Hepatocyte (in vitro differentiated cells): ENCODE measurements at places on chromosomes 5 and 9. TPM values are rescaled to one million over a fixed set of nuclear protein-coding genes. Genes with fewer than 3 reads are reported as not detected.

DNA sequence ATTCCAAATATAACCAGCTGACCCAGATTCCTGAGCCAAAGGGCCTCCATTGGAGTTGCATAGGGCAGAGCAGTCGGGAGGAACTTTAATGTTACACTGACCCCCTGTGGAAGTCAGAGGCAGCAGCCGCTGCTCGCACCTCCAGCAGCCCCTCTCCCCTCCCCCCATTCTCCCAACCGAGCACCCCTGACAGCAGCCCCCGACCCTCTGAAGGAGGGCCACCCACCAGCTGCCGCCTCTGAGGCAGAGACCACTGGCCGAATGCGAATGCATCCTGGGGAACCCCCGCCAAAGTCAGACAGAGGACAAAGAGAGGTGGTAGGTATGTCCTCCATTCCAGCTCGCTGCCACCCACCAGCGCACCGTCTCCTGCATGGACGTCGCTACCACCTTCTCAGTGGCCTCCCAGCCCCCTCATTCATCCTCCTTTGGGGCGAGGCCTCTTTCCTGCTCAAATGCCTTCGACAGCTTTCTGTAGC is 231.0 kb downstream of the CDK5RAP2 start:
- no peaks in the 10 kb centered on the region for H3K27me3 ChIP-seq
- no peaks in the 10 kb centered on the region for H3K4me1 ChIP-seq
- H3K36me3 ChIP-seq: no peaks in the 10 kb centered on the region
- H3K27ac ChIP-seq: no peak overlapping the region
- no peak overlapping the region for H3K4me3 ChIP-seq
- peak; percentile 72 for DNase-seq

DNA sequence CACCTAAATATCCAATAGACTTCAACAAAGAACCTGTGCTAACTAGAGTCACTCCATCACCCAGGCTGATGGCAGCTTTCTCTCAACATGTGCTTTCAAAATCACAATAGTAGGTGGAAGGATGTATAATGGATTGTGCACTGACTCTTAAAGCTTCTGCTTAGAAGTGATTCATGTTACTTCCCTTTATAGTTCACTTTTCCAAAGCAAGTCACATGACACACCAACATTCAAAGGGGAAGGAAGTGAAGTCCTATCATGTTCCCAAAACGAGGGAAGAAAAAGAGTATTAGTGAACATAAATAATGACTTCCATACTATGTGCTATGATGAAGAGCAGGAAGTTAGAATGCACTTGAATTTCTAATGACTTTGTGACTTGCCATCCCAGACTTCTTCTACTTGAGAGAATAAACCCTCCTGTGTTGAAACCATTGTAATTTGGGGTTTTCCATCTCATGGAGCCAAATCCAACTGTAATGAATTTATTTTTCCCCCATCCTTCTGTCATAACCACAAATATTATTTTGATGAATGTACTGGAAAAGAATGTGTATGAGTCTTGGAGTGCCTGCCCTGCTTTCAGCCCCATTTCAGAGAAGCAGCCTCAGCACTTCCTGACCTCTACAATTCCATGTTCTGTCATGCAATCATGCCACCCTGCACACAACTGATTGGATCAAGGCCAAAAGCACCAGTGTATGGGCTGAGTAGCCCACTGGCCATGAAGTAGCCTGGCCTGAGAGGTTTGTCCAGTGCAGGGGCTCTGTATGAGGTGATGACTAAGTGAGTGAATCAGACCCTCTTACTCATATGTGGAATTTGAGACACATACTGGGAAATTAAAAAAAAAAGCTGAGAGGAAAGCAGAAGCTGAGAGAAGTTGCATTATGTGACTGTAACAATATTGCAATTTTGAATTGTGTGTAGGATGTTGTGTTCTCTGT is 525.9 kb upstream of the CLINT1 start:
- no peaks in the 10 kb centered on the region for H3K27me3 ChIP-seq
- H3K27ac ChIP-seq: no peak overlapping the region
- no peak overlapping the region for H3K4me3 ChIP-seq
- H3K4me1 ChIP-seq: peaks cover 4% of the 10 kb centered on the region

DNA sequence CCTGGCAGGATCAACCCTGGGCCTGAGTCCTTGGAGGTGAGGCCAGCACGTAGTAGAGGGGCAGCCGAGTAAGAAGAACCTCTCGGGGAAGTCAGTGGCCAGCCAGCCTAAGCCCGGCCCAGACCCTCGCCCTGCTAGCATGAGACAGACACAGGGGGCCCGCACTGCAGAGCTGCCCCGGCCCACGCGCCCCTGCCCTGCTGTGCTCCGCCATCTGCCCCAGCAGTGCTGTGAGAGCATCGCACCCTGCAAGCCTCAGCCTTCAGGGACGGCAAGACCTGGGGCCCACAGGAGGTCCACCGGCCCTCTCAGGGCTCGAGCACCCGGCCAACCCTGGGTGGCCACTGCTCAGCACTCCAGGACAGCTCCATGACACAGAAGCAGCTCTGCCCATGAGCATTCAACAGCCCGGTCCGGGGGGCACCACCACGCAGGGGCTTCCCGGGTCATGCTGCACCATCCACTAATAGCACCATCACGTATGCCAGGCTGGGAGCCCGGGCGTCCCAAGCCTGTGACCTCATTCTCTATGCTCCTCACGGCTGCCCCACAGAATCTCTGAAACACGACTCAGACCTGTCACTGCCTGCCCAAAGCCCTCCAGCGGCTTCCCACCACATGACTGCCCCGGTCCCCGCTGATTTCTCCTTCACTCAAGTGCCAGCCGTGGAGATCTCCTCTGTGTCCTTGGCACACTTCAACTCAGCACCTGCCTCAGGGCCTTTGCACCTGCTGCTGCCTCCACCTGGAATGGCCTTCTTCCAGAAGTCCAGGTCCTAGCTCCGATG is 38.1 kb downstream of the ADAMTS2 start:
- H3K36me3 ChIP-seq: no peaks in the 10 kb centered on the region
- no peak overlapping the region for H3K4me3 ChIP-seq
- no peak overlapping the region for H3K27ac ChIP-seq
- H3K4me1 ChIP-seq: no peaks in the 10 kb centered on the region

DNA sequence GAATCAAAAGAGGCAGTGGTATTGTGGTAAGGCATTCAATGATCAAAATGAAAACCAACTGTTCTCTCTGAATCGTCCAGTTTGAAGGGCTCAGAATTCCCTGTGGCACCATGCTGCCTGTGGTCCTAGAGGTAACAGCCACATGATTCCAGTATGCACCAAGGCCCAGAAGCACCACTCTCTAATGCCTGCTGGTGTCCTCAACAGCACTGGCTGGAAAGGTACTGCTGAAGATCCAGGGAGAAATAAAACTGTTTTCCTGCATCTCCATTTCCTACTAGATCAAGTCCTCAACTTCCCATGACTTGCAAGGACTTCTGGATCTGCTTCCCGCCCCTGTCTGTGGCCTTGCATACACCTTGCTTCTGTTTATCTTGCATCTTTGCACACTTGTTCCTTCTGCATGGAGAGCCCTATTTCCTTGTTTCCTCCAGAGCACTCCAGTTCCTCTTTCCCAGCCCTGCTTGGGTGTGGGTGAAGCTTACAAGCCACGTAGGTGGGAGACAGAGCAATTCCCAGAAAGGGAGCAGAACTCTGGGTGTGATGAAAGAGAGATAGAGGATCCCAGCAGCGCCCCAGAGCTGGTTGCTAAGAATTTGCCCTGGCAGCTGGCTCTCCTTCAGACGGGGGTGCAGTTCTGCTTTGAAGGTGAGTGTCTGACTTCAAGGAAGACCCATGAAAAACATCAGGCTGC is 41.0 kb upstream of the EQTN start:
- no peak overlapping the region for H3K4me3 ChIP-seq
- peaks cover 25% of the 10 kb centered on the region for H3K4me1 ChIP-seq
- no peaks in the 10 kb centered on the region for H3K36me3 ChIP-seq
- no peak for DNase-seq
- H3K27ac ChIP-seq: peak overlapping the region; percentile 62

DNA sequence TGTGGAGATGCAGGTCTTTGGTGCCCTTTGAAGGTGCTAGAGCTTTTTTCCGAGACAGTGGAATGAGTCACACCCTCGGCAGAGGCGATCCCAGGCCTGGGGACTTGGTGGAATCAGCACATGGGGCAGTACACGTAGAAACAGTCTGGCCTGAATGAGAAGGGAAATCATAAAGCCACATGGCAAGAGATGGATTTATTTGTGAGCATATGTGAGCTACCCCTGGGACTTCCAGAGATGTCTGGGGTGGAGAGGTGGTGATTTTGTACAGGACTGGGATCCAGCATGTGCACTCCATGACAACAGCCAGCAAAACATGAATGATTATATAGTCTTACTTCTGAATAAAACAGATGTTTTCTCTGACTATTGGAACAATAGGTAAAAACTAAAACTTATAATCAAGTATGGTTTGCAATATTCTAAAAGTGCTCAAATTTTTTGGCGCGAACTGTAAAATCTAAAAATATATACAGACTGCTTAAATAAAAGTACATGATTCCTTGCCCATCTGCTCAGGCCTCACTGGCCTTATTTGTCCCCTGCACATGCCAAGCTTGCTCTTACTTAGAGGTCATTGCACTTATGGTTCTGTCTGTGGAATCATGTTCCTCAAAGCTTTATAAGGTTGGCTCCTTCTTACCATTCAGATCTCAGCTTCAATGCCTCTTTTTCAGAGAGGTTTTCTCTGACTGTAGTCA is 54.7 kb upstream of the SMARCA2 start:
- H3K36me3 ChIP-seq: no peaks in the 10 kb centered on the region
- DNase-seq: no peak
- no peaks in the 10 kb centered on the region for H3K27me3 ChIP-seq
- no peak overlapping the region for H3K27ac ChIP-seq

C9orf153 gene
- polyA plus RNA-seq: not detected in 2 replicates

PCDHGA1 gene
- polyA plus RNA-seq: not detected in 2 replicates

FBLL1 gene
- 1.2 and 2.4 TPM in 2 replicates for polyA plus RNA-seq

GRCh38 chr5:126809916-126810315 is 33.0 kb downstream of the LMNB1 start:
- H3K27ac ChIP-seq: no peak overlapping the region
- no peak overlapping the region for H3K4me3 ChIP-seq
- H3K36me3 ChIP-seq: no peaks in the 10 kb centered on the region
- no peaks in the 10 kb centered on the region for H3K27me3 ChIP-seq
- no peak for DNase-seq
- no peaks in the 10 kb centered on the region for H3K4me1 ChIP-seq

DNA sequence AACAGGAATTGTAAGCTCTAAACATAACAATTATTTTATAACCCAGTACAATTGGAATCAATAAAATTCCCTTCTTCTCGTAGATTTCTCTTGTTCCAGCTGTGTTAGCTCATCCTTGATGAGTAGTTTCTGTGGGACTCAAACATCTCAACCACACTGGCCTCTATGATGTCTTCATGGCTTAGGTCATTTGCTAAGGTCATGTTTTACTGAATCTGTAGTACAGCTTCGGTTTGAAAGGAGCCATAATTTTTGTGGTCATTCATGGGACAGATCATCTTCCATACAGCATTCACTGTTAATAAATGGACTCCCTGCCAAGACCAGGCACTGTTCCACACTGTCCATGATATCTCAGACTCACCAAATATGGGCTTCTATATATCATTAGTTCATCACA is 369.0 kb upstream of the RFX3 start:
- no peak overlapping the region for H3K27ac ChIP-seq
- no peak overlapping the region for H3K4me3 ChIP-seq
- no peak for DNase-seq
- H3K36me3 ChIP-seq: no peaks in the 10 kb centered on the region

DNA sequence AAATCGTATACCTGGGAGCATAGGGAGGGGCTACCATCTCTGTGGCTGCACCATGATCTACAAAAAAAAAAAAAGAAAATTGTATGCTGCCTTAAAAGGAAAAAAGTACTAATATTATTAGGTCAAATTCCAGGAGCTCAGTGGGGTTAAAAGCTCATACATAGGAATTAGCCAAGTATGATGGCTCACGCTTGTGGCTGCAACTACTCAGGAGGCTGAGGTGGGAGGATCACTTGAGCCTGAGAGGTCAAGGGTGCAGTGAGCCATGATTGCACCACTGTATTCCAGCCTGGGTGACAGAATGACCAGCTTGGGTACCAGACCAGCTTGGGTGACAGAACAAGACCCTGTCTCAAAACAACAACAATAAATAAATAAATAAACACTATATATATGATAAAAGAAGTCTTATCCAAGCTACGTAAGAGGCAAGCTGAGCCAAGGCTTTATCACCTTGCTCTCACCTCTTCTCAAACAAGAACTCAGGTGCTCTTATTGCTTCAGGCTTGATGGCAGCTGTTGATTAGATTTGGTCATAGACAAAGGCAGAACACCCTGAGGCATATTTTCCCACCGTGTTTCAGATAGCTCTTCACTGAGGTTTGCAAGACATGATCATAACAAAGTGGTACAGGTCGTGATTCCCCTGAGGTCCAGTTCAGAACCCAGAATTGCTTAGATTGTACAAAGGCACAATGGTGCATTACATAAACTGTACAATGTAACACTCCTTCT is 3.3 kb upstream of the FBXW11 start:
- H3K27ac ChIP-seq: no peak overlapping the region
- H3K27me3 ChIP-seq: no peaks in the 10 kb centered on the region
- no peaks in the 10 kb centered on the region for H3K36me3 ChIP-seq
- no peak for DNase-seq

DNA sequence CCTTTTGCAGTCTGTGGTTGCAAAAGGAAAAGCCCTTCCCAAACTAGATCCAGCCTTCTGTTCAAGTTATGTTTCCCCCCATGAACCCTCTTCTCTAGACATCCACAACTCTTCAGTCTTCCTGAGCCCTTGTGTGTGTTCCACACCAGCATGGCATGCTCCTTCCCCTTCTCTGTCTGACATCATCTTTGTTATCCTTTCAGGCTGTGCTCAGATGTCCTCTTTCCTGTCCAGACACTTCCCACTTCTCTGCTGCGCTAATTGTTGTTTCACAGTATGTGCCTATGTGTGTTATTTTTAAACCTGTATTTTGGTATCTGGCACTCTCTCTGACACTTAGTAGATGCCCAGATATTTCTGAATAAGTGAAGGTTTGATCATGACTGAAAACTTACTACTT is 38.2 kb downstream of the FOCAD start:
- H3K4me1 ChIP-seq: peaks cover 6% of the 10 kb centered on the region
- no peak overlapping the region for H3K4me3 ChIP-seq
- H3K27ac ChIP-seq: no peak overlapping the region

- H3K4me1 ChIP-seq: peaks cover 6% of the 10 kb centered on the region
- DNase-seq: no peak
- H3K36me3 ChIP-seq: no peaks in the 10 kb centered on the region
- H3K4me3 ChIP-seq: no peak overlapping the region
- H3K27me3 ChIP-seq: no peaks in the 10 kb centered on the region
- peak overlapping the region; percentile 80 for H3K27ac ChIP-seq
Measured at GRCh38 chr5:43421450-43422133, 9.4 kb upstream of the CCL28 start.
